Activated CD8-positive, alpha-beta memory T cell treated with anti-CD3 and anti-CD28 coated beads, Interleukin-2, amount 50 U/mL, for 4 hours (primary cell): ENCODE measurements at places on chromosomes 4 and X.

DNA sequence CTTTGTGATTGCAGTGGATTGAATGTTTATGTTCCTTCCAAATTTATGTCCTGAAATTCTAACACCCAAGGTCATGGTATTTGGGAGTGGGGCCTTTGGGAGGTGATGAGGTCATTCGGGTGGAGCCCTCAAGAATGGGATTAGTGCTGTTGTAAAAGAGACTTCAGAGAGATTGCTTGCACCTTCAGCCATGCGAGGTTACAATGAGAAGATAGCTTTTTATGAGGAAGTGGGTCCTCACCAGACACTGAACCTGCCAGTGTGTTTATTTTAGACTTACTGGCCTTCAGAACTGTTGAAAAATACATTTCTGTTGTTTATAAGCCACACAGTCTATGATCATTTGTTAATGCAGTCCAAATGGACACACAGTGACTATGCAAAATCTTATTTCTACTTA lies 161.0 kb upstream of the GPRIN3 start:
- no peak for DNase-seq

DNA sequence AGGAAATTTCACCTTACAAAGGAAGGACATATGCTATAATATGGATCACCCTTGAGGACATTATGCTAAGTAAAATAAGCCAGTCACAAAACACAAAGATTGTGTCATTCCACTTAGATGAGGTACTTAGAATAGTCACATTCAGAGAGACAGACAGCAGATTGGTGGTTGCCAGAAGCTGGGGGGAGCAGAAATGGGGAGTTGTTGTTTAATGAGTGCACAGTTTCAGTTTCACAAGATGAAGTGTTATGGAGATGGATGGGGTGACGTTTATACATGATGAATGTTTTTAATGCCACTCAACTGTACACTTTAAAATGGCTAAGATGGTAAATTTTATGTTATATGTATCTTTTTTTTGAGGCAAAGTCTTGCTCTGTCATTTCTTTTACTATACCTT lies 14.8 kb upstream of the SPON2 start:
- DNase-seq: no peak

- no peak for DNase-seq
These were observed 46.3 kb downstream of the ATP1B4 start for GRCh38 chrX:120408168-120408567.

GRCh38 chr4:15375667-15376066 lies 52.2 kb upstream of the C1QTNF7 start:
- DNase-seq: no peak

- DNase-seq: no peak
These were observed 103.3 kb upstream of the TSPAN7 start for GRCh38 chrX:38458071-38458470.

DNA sequence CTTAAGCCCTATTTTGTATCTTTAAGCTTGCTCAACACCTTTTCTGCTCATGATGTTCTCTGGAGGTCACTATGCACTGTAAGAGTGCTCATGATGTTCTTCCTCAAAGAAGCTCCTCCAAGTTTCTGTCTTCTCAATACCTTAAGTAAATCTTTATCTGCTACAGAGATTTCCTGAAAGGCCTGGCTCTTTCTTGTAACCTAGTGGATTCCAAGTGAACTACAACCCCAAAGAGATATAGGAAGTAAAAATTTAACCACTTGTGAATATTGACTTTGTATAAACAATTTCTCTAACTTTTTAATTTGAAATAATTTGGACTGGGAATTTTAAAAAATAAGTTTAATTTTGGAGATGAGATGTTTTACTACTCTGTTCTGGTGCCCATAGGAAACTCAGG lies 39.3 kb upstream of the XK start:
- DNase-seq: no peak

GRCh38 chrX:97311066-97311778 lies 427.5 kb downstream of the RPA4 start:
- DNase-seq: no peak

DNA sequence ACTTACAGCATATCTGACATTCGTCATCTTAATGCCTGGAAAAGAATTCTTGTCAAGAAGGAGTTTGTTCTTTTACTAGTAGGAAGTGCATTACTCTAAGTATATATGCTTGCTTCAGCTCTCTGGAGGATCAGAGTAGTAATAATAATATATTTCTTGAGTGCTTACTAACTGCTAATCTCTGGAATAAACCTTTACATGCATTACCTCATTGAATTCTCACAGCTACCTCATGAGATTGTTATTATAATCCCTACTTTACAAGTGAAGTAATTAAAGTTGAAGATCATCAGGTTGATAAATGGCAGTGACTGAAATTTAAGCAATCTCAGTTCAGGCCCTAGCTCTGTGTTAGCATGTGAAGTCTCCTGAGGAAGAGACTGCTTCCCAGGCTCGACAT lies 115.0 kb upstream of the PDE5A start:
- no peak for DNase-seq

- DNase-seq: no peak
These were observed 1.8 kb upstream of the NAA15 start for GRCh38 chr4:139299536-139299935.

GRCh38 chrX:150575419-150575814 lies 7.0 kb downstream of the MTM1 start:
- peak; percentile 47 for DNase-seq

GRCh38 chrX:45807572-45808425 lies 607.1 kb upstream of the DIPK2B start:
- no peak for DNase-seq

GRCh38 chrX:47798861-47799260 lies 37.8 kb upstream of the ZNF81 start:
- no peak for DNase-seq

GRCh38 chr4:145679991-145680455 lies at the start of gene C4orf51:
C4orf51 (plus strand) TSS chr4:145680146; CDS start chr4:145680204, 58 bp downstream.
- no peak for DNase-seq

GRCh38 chrX:72107320-72107719 lies 24.4 kb downstream of the RTL5 start:
- DNase-seq: no peak

DNA sequence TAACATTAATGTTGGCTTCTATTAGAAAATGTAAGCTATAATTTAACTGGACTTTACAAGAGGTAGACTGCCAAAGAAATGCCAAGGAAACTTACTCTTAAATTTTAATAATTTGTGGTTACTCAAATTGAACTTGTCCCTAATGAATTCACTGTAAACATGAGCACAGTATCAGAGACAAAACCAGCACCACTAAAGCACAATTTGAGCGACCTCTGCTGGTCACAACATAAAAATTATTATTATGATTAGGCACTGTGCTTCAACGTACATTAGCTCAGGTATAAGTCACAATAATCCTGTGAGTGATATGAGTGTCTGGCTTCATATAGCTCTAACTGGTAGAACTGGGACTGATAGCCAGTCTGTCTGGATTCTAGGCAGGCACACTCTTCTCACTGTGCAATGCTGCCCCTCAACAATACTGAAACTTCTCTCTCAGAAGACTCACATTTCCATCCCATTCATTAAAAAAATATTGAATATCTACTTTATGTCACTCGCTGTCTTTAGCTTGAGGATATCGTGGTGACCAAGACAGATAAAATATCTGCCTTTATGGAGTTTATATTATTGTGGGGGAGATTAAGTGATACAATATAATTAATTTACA lies 8.0 kb downstream of the NUDT6 start:
- no peak for DNase-seq

DNA sequence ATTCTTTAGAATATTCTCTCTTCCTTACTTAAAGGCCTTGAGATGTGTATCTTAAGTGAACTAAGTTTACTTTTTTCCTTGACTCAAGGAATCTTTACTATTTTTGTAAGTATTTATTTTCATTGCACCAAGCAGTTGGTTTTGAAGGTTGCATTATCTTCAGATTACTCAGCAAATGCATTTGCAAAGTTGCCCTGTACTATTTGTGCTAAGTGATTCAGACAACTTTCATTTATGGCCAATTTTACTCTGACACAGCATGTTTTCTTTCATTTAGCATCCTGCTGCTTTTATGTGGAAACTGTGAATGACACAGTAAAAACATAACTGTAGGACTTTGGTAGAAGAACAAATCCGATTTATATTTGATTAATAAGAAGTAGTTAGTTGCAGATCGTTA lies 191.0 kb downstream of the CCSER1 start:
- DNase-seq: no peak

DNA sequence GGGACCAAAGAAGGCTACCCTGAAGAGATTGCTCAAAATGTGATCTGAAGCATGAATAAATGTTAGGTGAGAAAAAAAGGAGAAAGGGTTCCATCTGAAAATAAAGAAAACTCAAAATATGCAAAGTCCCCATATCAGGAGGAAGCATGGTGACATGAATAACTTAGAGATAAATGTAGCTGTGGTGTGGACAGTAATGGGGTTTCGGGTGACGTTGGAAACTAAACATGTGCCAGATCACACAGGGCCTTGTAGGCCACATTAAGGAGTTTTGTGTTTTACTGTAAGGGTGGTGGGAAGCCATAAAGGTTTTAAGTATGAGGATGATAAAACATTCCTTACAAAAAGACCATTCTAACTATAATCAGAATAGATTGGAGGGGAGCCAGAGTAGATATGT lies 40.3 kb upstream of the ACSL4 start:
- DNase-seq: no peak

DNA sequence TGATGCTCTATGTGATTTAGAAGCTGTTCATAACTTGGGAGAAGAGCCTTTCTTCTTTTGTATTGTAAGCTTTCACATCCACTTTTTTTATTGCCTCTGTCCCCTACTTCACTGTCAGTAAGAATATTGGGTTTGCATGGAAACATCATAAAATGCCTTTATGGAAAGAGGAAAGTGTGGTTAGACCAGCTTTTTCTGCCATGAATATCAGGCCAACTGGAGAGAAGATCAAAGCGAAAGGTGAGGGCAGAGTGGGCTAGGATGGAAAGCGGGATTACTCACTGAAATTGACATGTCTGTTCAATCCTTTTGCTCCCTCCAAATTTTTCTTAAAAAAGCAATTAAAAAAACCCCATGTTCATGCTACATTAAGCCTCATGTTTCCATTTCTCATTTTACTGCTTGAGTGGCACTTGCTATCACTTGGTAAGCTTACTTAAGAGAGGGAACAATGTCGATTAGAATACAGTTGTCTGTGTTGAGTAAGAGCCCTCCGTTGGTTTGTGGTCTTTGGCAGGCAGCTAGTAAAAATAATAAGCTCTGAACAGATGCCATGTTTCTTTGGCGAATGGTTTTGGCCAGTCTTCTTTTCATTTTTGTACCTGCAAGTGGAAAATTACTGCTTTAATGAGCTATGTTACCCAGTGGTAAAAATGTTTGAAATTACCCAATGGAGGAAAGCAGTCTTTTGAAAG lies 35.9 kb downstream of the SUPT20HL1 start:
- DNase-seq: no peak

- no peak for DNase-seq
These were observed 1.2 kb downstream of the ATP11C start for GRCh38 chrX:139931646-139932072.

- DNase-seq: no peak
These were observed 666.3 kb upstream of the GRIA3 start for GRCh38 chrX:122517786-122518185.

DNA sequence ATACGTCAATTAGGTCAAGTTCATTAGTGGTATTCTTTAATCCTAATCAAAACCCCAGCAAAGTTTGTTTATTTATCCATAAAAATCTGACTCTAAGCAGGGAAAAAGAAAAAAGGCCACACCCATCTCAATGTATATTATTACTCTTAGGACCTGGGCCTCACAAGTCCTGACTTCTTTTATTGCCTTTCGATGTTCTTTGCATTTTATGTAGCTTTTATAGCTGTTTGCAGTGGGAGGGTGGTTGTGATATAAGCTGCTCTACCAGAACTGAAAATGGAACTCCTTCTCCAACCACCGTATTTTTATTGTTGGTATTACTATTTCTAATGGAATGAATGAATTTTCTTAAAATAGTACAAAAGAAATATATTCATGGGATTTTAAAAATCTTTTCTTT lies 163.3 kb upstream of the FAM47C start:
- no peak for DNase-seq

DNA sequence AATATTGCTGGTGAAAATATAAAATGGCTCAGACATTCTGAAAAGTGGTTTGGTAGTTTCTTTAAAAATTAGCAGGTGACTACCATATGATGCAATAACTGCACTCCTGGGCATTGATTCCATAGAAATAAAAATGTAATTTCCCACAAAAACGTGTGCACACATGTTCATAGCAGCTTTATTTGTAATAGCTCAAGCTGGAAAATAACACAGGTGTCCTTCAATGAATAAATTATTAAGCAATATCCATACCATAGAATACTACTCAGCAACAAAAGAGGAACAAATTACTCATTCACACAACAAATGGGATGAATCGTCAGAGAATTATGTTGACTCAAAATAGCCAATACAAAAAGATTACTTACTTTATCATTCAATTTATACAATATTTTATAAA lies 893.7 kb upstream of the SLIT2 start:
- no peak for DNase-seq

- DNase-seq: no peak
These were observed 24.4 kb upstream of the HMX1 start for GRCh38 chr4:8896071-8896470.

DNA sequence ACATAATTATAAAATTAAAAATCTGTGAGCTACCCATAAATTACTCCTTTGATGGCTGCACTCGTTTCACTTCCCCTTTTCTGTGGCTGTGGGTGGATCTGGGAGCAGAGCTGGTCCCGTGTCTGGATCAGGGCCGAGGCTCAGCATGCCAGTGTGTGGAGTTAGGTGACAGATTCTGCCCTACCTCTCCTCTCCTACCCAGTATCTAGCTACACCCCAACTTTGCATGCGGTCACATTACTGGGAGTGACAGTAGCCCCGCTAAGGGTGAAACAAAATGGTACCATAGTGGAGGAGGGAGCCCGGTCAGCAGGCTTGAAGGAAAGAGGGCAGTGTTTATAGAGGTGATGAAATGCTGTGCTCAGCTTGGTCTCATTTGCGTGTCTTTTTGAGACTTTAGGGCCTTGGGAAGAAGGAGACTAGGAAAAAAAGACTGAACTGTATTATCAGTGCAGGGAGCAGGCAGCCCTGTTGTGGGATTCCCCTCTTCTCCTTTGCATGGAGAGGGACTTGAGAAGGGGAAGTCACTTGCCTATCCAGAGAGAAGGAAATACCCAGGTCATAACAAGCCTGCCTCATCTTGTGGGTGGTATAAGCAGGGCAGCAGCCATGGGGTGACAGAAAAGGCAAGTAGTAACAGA lies 48.4 kb downstream of the ARHGAP10 start:
- no peak for DNase-seq

- peak; percentile 30 for DNase-seq
These were observed 9.3 kb upstream of the SAT1 start for GRCh38 chrX:23773601-23774175.

DNA sequence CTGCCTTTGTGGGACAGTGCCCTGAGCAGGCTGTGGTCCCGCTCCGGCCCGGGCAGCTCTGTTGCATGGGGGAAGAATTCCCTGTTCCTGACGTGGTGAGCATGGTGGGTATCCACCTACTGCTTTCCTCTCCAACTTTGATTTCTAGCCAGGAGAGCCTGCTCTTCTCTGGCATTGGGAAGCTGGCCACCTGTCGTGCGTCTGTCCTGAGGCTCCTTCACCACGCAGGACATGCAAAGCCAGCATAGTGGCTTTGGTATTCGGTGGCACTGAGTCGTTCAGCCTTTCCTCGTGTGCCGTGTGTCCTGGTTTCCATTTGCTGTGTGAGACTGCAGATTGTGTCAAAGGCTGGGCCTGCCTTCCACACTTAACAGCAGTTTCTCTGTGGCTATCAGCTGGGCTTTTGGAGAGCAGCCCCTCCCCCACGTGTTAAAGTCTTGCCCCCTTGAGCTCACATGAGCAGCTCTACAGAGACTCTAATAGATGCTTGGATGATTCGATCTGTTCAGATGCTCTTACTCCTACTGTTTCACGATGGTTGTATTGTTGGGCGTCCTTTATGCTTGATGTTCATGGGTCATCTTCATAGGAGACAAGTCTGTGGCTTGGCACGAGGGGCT lies 46.3 kb upstream of the CLCN4 start:
- DNase-seq: no peak
